ENCODE measurements at places on chromosomes 12 and 14.

DNA sequence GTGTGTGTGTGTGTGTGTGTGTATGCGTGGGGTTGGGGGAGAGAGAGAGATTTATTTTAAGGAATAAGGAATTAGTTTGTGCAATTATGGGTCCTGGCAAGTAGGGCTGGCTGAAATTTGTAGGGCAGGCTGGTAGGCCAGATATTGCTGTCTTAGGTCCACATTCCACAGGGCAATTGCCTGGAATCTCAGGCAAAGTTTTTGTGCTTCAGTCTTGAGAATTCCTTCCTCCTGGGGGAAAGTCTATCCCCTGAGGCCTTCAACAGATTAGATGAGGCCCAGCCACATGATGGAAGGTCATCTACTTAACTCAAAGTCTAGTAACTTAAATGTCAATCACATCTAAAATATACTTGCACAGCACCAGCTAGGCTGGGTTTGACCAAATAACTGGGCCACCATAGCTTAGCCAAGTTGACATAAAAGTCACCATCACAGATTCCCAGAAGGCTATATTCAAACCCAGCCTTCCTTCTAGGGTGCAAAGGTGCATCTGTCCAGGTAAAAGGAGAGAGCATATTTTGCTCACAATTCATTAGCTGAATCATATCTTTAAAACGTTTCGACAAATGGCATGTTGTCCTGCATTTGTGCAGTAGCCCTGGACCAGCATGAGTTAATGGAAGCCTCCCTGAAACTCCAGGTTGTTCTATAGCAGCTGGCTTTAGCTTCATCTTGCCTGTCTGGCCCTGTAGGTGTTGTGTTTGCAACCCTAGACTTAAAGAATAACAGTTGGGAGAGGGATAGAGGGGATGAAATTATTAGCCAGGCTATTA is 63.1 kb downstream of the C14orf132 start:
- DNase-seq, result no peak

DNA sequence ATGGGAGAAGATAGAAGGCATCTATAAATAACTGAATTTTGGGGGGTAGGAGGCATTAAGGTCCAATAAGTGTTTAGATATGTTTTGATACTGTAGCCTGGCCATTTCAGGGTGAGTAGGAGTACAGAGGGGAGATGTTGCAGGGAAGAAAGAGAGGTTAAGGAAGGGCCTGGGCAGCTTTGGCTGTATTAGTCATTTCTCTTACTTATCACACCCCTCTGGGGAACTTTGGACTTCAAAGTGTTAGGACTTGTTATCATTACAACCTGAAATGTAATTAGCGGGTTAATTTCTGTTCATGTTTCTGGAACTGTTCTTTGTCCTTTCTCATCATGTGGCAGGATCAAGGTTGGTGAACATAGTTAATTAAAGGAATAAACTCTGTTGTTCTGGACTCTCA is 40.3 kb downstream of the SUSD6 start:
- no peak for DNase-seq

GRCh38 chr14:30006695-30007094 is 79.0 kb upstream of the PRKD1 start:
- no peak for DNase-seq

- no peak for DNase-seq
These were observed 336.7 kb downstream of the ADGRD1 start for GRCh38 chr12:131290255-131290959.

DNA sequence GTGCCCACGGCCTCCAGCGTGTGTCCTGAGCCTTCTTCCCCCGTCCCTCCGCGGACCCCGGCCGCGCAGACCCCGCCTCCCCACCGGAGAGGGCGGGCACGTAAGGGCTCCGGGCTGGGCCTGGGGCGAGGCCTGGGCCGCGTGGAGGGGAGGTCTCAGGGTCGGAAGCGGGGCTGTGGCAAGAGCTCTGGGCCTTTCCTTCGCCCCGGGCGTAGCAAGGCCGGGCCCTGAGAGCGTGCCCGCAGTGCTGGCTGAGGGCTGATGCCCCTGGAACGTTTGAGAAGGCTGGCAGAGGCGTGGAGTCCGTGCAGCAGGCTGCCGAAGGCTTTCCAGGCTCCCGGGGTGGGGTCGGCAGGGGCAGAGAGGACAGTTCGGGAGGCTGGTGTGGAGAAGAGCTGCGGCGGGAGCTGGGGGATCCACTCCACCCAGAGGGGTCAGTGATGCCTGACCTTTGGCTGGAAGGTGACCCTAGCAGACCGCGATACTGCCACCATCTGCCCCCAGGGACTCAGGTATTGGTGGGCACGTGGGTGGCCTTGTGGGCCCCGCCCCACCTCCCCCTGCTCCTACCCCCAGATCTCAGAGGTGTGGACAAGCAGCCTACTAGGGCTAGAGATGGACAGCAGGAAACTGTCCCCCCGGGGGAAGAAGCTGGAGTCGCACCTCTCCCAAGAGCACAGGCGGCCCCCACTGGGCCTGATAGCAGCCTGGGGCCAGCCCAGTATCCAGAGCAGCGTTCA is 558 bp downstream of the TEX22 start:
- DNase-seq, result no peak

DNA sequence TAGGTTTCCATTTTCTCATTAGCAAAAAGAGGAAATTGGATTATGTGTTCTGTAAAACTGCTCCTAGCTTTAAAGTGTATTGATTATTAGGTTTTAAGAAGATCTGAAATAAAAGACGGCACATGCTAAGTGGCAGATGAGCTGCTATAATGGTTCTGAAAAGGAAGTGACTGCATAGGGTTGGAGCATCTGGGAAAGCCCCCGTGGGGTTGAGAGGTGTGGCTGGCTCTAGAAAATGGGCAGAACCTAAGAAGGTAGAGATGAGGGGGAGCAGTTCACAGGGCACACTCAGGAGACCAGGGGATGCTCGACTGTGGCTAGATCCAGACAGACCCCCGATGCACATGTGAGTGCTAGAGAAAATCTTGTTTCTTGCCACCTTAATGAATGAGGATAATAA is 1.9 kb downstream of the IFNG-AS1 start:
- no peak for DNase-seq

DNA sequence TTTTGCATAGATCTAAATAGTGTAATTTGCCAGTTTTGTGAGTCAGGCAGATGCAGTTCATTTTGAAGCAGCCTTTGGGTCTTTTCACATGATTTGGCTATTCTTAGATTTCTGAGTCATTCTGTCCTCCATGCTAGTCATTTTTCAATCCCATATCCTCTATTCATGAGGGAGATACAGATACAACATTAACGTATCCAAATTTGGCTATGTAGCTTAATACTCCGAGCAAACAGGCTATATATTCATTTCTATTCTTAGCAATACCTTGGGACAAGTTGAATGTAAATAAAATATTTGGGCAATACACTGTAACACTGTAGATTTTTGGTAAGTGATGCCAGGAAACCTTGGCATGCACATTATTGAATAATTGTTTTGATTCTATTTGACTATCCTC is 270.7 kb upstream of the PDE3A start:
- no peak for DNase-seq

- no peak for DNase-seq
These were observed 182.2 kb downstream of the NOVA1 start for GRCh38 chr14:26415618-26416123.

- no peak for DNase-seq
These were observed 2.4 kb upstream of the GPR65 start for GRCh38 chr14:88002421-88003075.

DNA sequence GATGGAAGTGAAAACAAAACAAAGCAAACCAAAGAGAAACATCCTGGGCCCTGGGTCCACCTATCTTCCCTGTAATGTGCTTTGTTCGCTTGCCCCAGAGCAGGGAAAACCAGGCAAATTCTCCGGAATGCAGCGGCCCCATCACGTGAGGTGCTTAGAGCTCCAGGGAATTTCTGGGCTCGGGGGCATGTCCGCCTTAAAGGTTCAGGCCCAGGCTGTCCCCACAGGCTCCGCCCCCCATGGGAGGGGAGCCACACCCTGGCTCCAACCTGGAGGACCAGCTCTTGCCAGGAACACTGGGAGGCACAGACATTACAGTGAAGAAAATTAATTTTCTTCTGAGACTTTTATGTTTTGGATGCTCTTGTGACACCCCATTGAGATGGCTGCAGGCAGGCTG is 69.9 kb downstream of the RBM19 start:
- no peak for DNase-seq

- no peak for DNase-seq
These were observed 53.4 kb downstream of the SPTB start for GRCh38 chr14:64826333-64826732.

GRCh38 chr12:12819752-12820311 is 6.7 kb downstream of the DDX47 start:
- DNase-seq, result no peak

- no peak for DNase-seq
These were observed 780.5 kb downstream of the NRXN3 start for GRCh38 chr14:78950649-78951048.

DNA sequence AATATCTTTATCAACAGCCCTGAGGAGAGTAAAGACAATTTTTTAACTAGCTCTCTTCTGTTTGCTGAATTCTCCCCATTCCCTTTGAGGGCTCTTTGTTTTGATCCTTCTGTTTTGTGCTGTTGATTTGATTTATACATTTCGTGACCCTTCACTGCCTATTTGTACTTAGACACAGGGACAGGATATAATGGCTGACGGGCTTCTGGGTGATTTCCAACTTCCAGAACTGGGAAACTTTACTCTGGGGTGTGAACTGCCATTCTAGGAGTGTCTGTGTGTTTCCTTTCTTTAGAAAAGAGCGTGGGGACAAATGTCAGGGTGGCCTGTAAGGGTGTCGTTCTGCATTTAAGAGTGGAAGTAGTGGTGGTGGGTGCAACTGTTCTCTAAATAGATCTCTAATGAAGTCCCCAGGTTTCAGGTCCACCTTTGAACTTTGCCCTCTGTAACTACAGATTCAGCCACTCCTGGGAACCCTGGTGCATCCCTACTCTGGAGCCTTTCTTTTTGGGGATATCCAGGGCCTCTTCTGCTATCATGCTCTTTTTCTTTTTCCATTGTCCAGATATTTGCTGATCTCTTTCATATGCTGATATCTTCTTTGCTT is 22.3 kb upstream of the SSPN start:
- no peak for DNase-seq

DNA sequence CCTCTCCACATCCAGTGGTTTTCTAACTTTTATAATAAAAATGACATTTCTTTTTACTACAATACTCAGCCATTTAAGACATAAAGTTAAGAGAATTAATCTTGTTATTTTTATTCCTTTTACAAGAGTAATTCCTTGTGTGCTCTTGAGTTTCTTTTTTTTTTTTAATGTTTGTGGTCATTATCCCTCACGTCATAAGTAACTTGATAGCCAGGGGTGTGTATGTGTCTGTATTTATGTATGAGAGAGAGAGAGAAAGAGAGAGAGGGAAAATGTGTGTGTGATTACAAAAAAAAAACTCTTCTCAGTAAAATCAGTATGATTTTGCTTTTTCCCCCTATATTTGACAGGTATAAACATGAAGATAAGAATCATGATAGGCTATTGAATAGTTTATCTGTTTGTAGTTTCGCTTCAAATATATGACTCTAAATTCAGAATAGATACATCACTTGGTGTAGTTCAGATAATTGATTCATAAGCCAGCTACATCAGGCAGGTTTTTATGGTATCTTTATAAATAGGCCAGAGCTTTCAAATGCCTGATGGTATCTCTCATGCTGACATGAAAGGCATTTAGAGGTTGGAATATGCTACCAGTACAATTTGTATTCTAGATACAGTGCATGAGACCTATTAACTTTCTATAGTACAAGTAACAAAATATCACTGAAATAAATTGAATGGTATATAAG is 34.9 kb downstream of the RERGL start:
- no peak for DNase-seq

DNA sequence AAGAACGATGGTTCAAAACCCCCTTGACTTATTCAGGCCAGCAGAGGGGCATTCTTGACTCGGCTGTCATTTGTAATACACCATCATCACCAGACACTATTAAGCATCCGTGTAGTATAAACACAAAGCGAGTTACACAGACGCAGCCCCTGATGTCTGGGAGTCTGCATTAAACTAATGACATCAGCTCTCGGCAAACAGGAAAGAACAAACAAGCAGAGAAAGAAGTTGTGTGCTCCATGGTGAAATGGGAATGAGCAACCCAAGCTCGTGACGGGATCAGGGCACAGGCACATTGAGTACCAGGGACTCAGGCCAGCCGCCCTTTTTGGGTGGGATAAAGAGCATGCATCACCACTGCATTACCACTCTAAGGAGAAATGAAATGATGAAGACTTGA is 460.1 kb downstream of the MED13L start:
- DNase-seq, result no peak
